NCI-H1092 treated with DMSO at 0.1 percent for 48 hours (cell line): ENCODE measurements at places on chromosomes 11 and 22.

- DNase-seq = no peak
Measured at GRCh38 chr22:45627489-45628233, 44.0 kb upstream of the ATXN10 start.

DNA sequence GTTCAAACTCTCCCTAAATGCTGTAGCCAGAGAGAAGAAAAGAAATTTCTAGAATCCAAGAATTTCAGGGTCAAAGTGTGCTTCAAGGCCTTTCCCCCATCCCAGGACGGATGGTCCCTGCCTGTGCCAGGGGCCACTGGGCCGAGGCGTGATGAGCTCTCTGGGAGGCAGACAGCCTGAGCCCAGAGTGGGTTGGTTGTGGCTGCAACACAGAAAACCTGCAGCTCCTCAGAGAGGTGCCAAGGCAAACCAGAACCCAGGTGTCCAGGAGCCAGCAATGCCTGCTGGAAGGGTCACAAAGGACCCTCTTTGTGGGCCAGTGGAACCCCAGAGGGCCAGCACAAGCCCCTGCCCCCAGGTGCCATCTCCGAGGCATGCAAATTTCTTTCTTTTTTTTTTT lies 2.6 kb upstream of the APOL6 start:
- no peak for DNase-seq

DNA sequence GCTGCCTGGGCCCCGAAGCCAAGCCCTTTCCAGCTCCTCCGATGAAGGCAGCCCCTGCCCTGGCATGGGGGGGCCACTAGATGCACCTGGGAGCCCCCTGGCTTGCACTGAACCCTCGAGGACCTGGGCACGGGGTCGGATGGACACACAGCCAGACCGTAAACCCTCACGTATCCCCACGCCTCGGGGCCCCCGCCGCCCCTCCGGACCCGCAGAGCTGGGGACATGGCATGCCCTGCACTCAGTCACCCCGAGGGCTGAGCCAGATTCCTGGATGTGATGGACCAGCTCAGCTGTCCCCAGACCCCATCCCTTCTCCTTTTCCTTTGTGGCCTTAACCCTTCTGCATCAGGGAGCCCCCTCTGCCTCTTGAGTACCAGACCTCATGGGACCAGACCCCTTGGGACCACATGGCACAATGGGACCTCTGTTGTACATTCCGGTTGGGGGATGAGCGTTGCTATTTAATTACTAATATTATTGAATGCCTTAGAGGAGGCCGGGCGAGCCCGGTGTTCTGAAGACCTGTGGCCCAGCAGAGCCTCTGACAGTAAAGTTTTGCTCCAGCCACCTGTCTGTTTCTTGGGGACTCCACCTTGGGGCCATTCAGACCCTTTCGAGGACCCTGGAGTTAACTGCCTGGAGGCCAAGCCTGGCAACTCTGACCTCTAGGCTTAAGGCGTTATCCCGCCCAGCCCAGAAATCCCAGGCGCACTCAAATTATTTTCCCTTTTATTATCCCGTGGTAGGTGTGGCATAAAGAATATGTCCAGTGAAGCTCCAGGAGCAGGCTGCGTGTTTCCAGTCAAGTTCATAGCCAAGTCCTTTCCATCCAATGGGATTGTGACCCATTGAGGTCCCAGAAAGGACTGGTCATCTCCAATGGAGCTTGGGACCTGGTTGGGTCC lies 3.0 kb downstream of the RASL10A start:
- no peak for DNase-seq

DNA sequence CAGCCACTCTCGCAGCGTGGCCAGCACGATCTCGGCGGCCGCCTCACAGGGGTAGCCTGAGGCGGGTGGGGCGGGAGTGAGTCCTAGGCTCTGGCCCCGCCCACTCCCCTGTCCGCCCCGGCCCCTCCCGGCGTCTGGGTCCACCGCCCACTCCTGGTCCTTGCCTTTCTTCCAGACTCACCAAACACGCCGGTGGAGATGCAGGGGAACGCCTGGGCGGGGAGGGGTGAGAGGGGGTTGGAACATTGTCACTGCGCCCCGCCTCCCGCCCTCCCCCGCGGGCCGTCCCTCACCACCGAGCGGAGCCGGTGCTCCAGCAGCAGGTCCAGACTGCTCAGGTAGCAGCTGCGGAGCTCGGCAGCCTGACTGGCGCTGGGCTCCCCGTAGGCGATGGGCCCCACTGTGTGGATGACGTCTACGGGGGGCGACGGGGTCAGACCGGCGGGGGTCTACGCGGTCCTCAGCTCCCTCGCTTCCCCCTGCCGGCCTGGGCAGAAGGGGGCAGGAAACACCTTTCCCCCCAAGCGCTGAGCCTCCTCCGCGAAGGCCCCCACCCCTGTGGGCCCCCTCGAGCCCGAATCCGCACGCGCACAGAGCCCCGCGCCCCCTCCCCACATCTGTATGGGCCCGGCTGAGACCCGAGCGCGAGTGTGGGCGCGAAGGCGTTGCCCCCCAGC lies 13.2 kb downstream of the OTUB1 start:
- DNase-seq = no peak

DNA sequence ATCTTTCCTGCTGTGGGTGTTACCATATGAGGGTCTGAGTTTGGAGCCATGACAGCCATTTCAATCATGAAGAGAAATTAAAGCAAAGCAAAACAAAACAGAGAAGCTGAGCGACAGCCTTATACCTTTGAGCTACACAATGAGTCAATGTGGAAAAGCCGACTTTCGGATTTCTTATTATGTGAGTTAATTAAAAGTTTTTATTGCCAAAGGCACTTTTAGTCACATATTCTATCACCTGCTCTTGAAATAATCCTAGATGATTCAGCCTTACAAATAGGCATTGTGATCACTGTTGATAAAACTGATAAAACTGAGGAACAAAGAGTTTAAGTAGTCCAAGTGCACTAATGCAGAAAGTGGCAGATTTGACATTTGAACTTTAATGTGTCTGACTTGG lies 381.9 kb upstream of the TENM4 start:
- DNase-seq = no peak

DNA sequence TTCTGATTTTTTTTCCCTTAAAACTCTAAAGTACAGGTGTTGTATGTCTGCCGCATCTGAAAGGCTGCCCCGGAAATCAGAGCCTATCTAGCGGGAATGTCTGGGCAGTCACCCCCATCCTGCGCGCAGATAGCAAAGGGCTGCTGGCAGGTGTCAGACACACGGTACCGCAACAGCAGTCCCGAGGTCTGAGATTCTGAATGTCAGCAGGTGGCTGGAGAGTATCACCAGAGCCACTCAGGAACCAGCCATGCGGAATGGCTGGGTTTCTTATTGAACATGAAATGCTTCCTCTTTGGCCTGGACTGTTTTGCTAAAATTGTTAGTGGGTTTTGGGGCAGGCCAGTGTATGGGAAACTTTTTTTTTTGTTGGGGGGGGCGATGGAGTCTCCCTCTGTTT lies 53.3 kb downstream of the CERK start:
- DNase-seq = peak; percentile 24

DNA sequence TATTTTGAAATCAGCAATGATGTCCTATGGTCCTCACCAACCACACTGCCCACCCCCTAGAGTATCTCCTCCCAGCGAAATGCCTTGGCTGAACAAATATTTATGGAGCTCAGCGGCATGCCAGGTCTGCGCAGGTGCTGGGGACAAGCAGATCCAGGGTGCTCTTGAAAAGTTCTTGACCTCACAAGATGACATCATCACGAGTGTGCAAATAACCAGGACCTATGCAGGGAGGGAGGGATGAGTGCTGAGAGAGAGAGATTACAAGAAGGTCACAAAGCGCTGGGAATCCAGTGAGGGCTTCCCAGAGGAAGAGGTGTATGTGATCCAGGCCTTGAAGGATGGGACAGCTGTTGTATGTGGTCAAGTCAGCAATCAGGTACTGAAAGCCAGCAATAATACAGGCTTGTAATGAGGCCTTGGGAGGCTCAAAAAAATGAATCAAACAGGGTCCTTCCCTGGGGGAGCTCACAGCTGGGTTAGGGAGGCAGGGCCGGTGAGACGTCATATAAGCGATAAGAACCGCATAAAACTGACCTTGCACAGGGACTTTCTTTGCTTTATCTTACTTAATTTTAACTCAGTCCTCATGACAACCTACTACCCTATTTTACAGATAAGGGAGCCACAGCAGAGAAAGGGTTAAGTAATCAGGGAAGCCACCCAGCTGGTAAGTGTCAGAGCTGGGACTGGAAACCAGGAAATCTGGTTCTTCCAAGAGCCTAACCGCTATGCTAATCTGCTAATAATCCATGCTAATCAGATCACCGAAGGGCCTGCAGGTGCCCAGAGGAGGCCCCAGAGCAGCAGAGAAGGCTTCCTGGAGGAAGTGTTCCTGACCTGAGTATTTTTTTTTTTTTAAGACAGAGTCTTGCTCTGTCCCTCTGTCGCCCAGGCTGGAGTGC lies 8.2 kb downstream of the ARRB1 start:
- DNase-seq = peak; percentile 74

GRCh38 chr22:50728523-50728931 lies 9.5 kb upstream of the ACR start:
- DNase-seq = no peak

DNA sequence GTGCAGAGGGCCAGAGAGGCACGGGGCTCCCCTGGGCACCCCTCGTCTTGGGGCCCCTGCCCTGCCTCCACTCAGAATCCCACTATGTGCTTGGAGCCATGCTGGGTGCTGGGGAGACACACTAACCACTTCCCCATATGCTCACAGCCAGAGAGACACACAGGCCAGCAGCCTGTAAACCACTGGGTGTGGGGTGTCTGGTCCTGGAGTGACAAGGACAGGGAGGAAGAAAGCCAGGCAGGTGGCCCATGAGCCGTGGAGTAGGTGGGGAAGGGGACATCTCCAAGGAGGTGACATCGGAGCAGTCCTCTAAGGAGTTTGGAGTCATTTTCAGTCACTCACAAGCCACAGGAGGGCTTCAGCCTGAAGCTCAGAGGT lies 58.9 kb downstream of the CDKN1C start:
- DNase-seq = no peak

DNA sequence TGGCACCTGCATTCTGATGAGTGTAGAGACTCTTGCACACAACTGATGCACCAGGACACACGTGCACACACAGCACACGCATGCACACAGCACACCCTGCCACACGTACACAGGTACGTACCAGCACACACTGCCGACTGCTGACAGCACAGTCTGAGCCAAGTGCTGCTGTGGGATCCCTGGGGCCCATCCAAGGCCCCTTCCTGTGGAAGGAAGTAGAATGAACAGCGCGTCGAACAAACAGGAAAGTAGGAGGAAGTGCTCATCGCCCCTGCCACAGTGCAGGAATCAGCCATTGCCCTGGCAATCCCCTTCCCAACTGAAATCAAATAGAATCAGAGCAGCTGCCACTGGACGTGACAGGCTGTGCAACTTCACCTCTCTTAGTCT lies 57.9 kb downstream of the CD82 start:
- DNase-seq = no peak

DNA sequence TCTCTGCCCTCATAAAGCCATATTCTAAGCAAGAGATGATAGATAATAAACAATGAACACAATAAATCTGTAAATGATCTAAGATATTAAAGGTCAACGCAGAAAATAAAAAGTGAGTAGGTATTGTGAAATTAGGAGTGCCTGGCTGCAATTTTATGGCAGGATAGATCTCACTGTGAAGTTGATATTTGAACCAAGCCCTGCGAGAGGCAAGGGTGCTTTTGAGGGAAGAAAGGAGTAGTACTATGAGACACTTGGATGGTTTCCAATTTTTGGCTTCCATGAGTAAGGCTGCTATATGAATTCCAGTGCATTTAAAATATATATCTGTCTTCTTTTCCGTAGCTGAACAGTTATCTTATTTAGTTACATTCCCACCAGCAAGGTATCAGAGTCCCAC lies 720.0 kb upstream of the CNTN5 start:
- no peak for DNase-seq

DNA sequence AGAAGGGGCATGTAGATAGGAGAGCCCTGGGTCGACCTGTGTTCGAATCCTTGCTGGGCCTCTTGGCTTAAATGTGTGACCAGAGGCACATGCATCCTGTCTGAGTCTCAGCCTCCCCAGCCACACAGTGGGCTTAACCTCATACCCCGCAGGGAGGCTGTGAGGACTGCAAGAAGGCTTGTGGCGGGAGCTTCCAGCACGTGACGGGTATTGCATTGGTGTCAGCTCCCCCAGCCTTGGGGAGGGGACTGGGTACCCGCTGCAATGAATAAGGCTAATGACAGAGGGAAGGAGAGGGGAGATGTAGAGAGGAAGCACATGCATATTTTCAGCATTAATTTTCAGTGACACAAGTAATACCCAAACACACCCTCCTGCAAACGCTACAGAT lies 8.1 kb downstream of the RASD2 start:
- no peak for DNase-seq

GRCh38 chr22:43297270-43298061 lies 45.7 kb downstream of the SCUBE1 start:
- DNase-seq = no peak

DNA sequence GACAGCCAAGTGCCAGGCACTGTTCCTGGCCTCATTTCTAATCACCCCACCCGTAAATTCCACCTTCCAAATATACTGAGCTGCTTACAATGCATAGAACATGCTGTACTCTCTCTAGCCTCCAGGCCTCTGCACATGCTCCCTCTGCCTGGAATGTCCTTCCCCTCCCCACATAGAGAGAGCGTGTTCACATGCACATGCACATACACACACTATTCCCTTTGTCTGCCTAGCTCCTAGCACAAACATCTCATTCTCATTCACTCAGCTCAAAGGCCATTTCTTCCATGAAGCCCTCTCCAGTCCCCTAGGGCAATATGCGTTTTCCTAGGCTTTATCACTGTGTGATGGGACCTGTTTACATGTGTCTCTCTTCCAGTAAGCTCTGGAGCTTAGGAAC lies 144.6 kb downstream of the WT1 start:
- DNase-seq = no peak

DNA sequence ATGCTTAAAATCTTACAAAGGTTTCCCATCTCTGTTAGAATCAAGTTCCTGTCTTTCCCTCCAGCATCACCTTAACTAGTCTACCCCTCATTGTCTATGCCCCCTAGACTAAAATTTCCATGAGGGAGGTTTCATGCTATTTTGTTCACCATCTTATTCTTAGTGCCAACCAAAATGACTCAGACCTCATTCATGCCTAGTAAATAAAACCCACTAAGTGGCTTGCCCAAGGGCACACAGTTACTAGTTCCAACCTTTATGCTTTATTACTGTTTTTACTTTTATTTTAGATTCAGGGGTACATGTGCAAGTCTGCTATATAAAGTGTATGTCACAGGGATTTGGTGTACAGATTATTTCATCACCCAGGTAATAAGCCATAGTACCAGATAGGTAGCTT lies 469.1 kb upstream of the FAT3 start:
- DNase-seq = no peak

GRCh38 chr11:130163346-130164220 lies 4.0 kb downstream of the ST14 start:
- DNase-seq = peak; percentile 60

GRCh38 chr11:117931971-117932370 lies 2.8 kb upstream of the TMPRSS13 start:
- no peak for DNase-seq

GRCh38 chr22:38294193-38294592 lies 21.4 kb upstream of the TMEM184B start:
- no peak for DNase-seq

- no peak for DNase-seq
Measured at GRCh38 chr22:44665115-44665514, 36.9 kb upstream of the PRR5 start.
